ENCODE measurements at places on chromosomes 12 and 14.

DNA sequence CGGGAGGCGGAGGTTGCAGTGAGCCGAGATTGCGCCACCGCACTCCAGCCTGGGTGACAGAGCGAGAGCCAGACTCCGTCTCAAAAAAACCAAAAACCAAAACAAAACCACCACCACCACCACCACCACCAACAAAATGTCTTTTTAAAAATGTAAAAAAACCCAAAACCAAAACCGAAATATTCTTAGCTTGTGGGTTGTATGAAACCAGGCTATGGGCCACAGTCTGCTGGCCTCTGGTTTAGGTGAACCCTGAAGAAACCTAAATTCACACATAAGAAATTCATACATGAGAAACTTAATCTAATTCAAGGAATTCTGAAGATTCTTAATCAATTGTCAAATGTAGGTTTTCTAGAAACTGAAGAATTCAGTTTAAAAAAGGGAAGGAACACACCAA is 37.6 kb downstream of the INSM2 start:
- DNase-seq, result no peak

DNA sequence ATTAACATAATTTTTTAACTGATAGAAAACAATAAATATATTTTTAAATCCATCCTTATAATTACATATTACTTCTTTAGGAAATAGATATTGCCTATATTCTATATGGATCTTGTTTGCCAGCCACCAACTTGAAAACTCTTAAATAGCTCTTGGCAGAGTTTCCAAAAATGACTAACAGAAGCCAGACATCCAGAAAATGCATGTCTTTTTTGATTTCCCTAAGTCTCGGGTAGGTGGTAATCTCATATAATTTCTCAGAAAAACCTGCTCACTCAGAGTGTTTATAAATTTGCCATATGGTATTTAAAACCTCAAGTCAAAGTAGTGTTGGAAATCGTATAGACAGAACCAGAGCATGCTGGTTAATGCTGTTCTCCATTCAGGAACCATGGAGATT is 360.4 kb upstream of the FOXG1 start:
- no peak for DNase-seq

- no peak for DNase-seq
Observed at GRCh38 chr12:57048423-57049118, 1.4 kb downstream of the MYO1A start.

DNA sequence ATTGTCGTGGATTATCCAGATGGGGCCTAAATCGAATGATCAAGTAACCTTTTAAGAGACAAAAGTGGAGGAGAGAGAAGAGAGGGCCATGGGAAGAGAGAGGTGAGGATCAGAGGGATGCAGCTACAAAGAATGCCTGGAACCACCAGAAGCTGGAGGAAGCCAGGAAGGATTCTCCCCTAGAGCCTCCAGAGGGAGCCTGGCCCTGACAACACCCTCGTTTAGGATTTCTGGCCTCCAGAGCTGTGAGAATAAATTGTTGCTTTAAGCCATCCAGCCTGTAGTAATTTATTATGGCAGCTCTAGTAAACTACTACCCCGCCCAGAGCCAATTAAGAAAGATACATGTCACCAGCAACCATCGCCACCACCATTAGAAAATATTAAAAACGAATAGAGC is 46.2 kb upstream of the GSC start:
- no peak for DNase-seq

DNA sequence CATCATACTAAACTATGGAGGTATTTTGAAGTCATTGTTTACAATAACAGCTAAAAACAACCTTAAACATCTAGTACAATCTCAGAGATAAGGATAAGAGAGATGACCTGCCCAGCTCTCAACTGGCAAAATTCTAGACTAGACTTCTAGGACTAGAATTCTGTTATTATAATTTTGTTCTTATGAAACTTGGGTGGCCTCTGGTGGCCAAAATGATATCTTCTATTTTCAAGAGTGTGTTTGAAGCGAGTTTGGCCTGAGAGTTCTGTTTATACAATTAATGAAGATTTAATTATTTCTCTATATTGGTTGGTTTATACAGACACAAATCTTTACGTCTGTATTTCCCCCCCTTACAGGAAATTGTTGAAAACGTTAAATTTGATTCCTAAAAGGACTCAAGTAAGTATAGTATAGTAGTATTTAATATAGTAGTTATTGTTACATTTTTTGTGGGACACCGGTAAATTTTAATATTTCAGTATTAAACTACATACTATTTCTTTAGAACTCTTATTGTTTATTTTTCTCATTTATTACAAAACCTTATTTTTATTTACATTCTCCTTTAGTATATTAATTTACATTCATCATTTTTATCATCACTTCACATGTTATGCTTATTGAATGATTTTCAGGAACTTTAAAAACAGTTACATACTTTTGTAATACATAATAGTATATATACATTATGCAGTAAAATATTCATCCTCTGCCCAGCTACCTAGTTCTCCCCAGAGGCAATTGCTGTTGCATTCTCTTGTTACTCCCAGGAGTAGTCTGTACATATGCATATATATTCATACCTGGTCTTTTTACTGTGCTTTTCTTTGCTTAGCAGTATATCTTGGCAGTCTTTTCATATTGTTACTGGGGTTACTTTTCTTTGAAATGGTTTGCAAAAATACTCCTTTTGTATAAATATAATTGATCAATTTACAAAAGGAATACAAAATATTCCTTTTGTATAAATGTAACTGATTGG is 6.6 kb downstream of the PPHLN1 start:
- no peak for DNase-seq

DNA sequence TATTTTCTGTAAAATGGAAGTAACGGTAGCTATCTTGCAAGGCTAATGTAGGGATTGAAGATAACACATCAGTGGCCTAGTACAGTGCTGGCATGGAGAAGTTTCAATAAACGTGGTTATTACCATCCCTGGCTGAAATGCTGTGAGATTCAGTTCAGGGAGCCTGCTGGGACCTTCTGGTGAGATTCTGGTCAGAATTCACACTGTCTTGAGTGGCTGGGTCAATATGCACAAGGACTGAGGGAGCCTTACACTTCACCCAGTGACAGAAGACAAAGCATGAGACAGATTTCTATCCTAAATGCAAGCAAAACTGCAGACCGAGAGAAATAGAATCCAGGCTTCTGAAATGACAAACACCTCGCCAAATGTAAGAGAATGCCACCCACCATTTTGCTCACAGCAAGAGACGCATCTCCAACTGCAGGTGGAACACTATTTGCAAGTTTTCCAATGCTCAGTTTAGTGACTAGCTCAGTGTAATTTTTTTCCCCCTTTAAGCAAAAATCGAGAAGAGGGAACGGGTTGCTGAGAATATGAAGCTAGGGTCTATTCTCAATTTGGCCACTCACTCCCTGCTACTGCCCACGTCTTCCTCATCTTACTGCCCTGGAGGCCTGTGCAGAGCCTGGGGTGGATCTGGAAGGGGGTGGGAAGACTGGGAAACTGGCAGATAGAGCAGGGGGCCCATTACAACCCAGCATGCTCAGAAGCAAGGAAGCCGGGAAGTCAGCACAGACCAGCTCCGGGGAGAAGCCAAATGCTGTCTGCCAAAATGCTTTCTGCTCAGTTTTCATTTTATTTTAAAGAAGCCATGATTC is 201.3 kb downstream of the TTC7B start:
- no peak for DNase-seq

DNA sequence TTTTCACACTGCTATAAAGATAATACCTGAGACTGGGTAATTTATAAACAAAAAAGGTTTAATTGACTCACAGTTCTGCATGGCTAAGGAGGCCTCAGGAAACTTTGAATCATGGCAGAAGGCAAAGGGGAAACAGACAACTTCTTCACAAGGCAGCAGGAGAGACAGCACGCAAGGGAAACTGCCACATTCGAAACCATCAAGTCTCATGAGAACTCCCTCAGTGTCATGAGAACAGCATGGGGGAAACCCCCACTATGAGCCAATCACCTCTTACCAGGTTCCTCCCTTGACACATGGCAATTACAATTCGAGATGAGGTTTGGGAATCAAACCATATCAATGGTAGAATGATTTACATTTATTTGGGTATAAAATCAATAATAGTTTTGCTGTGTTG is 558.5 kb downstream of the TMTC2 start:
- DNase-seq, result no peak

- DNase-seq, result no peak
Observed at GRCh38 chr12:106305376-106305775, 2.8 kb downstream of the TCP11L2 start.

- DNase-seq, result no peak
Observed at GRCh38 chr12:10235761-10236631, 23.3 kb downstream of the GABARAPL1 start.
